SJSA1 (cell line): ENCODE measurements at places on chromosomes 3 and 15. TPM values are rescaled to one million over a fixed set of nuclear protein-coding genes. Genes with fewer than 3 reads are reported as not detected.

Gene CTXND1
- total RNA-seq = not detected in 2 replicates

Gene DUOXA2
- not detected in 2 replicates for total RNA-seq

GRCh38 chr15:25674913-25675312 lies 188.2 kb downstream of the ATP10A start:
- DNase-seq = no peak

DNA sequence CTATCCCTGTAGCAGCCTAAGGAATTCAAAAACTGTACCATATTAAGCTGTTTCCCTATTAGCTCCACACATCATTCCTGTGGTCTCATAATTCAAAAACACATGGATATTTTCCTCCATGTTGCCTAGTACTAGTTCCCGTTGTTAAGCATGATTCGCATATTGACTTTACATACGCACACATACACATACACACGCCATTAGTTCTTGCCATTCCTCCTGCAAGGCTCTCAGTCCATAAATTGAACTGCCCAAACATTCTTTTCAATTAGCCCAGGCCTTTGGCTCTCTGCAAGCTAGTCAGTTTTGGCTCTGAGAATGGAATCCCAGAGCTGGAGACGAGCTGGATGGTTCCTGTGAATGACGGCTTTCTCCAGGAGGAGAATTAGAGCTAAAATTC lies 57.2 kb upstream of the RAD18 start:
- no peak for DNase-seq

GRCh38 chr15:63196842-63197241 lies 7.4 kb downstream of the RAB8B start:
- DNase-seq = no peak

DNA sequence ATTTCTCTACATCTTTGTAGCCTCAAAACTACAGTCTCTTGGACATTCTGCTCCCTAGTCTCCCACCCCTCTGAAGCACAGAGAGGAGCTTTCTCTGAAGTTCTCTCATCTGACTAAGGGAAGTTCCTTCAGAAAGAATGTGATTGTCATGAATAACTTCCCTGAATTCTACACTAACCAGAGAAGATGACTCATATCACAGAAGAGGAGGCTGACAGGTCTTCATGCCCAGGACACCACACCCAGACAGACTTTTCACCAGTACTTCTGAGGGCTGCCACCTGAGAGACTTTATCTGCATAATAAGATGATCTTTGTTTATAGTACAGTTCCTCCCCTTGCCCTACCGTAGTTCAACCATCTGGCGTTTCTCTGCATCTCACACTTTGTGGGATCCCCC lies 52.8 kb downstream of the CDIN1 start:
- DNase-seq = peak; percentile 7

GRCh38 chr3:99861216-99861615 lies 43.6 kb downstream of the CMSS1 start:
- DNase-seq = no peak

DNA sequence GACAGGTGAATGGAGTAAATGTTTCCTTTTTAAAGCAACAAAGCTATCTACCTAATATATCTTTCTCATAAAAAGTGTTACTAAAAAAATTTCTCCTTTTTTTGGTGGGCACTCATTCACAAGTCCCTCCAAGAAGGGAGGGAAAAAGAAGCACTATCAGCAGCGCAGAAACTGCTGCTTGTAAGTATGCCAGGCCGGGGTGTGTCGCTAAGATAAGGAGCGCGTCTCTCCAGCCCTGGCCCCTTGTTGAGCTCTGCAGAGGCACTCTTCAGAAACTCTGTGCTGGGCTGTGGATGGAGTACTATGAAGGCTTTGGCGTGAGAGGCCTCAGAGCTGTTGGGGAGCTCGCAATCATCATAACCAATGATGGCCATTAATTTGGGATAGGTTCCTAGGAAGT lies 49.1 kb downstream of the ZDHHC3 start:
- DNase-seq = no peak

DNA sequence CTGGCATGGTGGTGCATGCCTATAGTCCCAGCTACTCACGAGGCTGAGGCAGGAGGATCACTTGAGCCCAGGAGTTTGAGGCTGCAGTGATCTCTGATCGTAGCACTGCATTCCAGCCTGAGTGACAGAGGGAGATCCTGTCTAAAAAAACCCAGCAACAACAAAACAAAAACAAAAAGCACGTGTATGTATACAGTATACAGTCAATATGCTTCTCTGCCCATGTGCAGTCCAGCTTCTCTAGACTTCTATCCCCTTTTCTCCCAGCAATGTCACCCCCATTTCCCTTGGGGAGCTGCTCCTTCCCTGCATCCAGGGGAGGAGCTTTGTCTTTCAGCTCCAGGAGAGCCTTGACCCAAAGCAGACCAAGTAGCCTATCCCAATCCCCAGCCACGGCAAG lies 20.0 kb upstream of the GRIP2 start:
- no peak for DNase-seq

DNA sequence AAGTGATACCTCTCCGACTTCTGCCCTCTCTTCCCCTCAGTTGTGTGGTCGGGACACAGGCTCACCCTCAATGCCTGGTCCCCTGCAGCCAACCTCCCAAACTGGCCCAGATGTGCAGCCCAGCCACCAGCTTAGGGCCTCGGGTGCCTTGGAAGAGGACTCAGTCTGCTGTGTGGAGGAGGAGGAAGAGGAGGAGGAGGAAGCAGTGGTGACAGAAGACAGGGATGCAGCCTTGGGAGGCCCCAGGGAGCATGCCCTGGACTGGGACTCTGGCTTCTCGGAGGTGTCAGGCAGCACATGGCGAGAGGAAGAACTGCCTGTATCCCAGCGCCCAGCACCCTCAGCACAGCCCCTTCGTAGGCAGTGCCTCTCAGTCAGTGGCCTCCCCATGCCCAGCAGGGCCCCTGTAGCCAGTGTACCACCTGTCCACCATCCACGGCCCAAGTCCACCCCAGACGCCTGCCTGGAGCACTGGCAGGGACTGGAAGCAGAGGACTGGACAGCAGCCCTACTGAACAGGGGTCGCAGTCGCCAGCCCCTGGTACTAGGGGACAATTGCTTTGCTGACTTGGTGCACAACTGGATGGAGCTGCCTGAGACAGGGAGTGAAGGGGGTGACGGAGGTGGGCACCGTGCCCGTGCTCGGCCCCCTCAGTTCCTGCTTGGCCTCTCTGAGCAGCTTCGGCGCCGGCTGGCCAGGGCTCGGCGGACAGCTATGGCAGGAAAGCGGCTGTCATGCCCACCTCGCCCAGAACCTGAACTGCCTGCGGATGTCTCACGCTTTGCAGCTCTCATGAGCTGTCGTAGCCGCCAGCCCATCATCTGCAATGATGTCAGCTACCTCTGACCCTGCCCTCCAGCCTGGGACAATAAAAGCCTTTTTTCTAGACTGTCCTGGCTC lies 1.3 kb downstream of the INKA1 start:
- no peak for DNase-seq

DNA sequence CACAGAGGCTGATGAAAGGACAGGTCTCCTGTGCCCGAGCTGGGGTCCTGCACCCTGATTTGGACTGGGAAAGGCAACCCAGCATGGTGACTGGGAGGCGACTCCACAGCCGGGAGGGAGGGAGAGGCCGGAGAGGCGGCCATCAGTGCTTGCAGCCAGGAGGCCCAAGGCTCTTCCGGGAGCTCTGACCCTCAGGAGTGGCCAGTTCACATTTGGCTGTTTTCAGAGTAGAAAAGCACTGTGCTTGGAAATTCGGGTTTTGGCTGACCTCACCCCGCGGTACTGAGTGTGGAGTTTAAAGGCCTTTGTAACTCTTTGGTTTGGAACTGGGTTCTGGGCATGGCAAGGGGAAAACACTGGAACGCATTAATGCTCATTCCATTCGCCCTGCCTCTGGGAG lies 31.9 kb downstream of the SMAD6 start:
- DNase-seq = no peak
